ENCODE measurements at places on chromosomes 7 and 10.

- DNase-seq: no peak
These were observed 31.7 kb downstream of the STAM start for GRCh38 chr10:17675638-17676037.

DNA sequence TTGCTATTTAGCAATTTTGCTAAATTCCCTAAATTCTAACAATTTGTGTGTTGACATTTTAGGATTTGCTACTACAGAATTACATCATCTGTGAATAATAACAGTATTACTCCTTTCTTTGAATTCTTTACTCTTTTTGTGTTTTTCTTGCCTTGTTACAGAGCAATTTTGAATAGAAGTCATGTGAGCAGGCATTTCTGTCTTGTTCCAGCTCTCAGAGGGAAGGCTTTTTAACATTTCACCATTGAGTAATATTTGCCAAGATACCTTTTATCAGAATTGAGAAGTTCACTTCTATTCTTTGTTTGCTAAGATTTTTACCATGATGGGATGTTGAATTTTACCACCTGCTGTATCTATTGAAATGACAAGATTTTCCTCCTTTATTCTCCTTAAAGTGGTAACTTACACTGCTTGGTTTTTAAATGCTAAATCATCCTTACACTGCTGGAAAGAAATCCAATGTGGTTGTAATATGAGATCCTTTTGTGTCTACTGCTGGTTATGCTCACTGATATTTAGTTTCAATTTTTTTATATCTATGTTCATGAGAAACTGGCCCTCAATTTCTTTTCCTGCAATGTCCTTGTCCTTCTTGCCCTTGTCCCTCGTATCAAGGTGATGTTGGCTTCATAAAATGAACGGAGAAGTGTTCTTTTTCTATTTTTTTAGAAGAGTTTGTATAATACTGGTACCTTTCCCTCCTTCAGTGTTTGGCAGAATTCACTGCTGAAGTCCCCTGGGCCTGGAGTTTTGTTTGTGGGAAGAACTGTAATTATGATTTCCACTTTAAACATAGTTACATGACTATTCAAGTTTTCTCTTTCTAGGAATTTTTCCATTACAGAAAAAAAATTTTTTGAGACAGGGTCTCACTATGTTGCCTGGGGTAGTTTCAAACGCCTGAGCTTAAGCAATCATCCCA lies 50.3 kb upstream of the ATP6V0A4 start:
- DNase-seq: no peak

- no peak for DNase-seq
These were observed 56.2 kb downstream of the HK1 start for GRCh38 chr10:69334302-69335062.

GRCh38 chr7:17492437-17492836 lies 194.0 kb downstream of the AHR start:
- DNase-seq: no peak

- no peak for DNase-seq
These were observed 37.5 kb downstream of the AKR1C8 start for GRCh38 chr10:5147255-5147980.

DNA sequence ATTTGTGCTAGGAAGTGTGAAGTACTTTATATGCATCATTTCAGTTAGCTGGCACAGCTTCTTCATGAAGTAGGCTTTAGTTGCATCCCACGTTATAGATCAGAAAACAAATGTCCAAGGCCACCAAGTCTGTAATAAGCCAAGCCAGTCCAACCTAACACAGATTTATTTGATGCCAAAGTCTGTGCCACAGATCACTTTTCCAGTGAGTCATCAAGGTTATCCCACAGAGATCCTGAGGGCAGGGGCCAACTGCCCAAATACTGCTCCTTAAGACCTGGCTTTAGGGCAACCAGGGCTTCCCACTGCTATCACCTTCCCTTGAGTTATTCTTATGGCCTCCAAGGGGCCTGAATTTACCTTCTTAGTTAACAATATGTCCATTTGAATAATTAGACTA lies 1340.4 kb downstream of the XPNPEP1 start:
- no peak for DNase-seq

DNA sequence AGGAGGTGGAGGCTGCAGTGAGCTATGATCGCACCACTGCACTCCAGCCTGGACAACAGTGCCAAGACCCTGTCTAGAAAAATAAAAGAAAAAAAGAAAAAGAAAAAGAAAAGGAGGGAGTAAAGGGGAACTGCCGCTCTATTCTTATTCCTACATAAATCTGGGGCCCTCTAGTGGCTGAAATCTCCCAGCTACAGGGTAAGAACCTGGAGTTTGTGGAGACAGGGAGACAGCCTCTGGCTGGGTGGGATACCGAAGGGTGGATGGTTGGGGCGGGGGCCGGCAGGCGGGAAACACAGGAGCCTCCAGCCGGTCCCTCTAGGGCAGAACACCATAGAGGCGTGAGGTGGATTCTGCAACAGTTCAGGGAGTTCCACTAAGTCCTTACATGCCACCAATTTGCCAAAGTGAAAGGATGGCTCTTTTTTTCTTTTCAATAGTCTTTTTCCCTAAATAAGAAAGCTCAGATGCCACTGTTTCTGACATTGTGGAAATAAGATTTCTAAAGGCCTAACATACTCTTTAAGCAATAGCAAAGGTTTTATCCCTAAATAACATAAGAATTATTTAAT lies 117.3 kb downstream of the SVIL start:
- no peak for DNase-seq

DNA sequence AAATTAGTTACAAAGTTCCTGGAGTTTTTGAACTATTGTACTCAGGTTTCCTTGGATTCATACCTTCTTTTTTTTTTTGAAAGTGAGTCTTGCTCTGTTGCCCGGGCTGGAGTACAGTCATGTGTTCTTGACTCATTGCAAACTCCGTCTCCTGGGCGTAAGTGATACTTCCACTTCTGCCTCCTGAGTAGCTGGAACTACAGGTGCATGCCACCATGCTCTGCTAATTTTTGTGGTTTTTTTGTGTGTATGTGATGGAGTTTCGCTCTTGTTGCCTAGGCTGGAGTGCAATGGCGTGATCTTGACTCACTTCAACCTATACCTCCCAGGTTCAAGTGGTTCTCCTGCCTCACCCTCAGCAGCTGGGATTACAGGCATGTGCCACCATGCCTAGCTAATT lies 22.3 kb downstream of the MCM10 start:
- no peak for DNase-seq

Measured in activated T-cell treated with anti-CD3 and anti-CD28 coated beads, Interleukin-2, amount 50 U/mL, for 1 hour (primary cell).